Cardiac fibroblast (primary cell): ENCODE measurements at places on chromosomes 3 and 15.

GRCh38 chr3:52856666-52857065, 21.8 kb upstream of the MUSTN1 start:
- DNase-seq: no peak

DNA sequence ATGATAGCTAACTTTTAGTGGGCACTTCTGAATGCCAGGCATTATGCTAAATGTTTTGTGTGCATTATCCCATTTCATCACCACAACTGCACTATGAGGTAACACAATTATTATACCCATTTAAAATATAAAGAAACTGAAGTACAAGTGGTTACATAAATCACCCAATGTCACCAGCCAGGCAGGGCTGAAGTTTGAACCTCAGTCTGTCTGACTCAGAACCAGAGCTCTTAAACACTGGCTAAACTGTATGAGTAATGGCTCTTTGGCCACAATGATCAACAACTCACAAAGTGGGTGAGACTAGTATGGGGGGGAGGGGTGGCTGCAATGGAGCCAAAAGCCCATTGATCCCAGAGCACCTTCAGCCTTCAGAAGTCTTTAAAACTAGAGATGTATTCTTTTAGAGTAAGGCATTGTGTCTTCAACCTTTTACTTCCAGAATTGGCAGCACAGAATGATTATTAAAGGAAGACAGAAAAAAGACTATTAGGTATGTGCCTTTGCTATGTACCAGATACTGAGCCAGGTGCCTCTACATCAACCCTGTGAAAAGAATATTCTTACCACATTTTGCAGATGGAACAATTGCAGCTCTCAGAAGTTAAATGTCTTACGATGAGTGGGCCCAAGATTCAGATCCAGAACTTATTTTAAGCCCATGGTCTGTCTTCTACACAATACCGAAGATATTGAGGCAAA, 166.9 kb downstream of the UACA start:
- peak; percentile 92 for DNase-seq

GRCh38 chr3:99753268-99753975, 64.2 kb upstream of the CMSS1 start:
- peak; percentile 91 for DNase-seq

DNA sequence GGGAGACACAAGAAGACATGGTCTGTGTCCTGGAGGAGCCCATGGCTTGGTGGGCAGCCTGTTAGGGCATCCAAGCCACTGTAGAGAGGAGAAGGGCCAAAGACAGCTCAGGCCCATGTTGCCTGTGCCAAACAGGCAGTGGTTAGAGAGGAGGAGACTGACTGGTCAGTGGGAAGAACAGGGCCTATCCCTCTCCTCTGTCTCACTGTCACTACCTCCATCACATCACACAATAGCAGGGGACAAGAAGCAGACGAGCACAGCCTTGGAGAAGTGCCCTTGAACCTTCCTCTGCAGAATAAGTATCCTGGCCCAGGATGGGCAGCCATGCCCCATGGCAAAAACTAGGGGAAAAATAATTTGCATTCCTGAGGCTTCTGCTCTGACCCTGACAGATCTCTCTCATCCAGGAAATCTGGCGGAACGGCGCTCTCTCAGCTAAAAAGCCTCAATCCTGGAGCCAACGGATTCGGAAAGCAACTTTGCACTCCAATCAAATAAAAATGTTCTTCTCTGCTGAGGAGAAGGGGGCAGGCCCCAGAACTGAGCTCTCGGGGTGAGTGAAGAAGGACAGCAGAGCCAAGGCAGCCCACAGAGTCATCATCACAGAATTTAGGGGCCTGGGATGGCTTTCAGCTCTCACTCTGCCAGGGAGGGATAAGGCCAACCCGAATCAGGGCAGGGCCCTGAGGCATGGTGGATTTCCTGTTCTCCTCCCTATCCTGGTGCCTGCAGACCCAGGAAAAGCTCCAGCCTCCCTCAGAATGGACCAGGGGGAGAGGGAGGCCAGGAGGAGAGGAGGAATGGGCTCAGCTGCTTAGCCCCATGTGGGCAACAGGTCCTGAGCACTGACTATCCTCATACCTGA, 1.6 kb downstream of the SHF start:
- DNase-seq: no peak

GRCh38 chr3:29067007-29067406, 213.9 kb upstream of the RBMS3 start:
- DNase-seq: peak; percentile 51

- peak; percentile 66 for DNase-seq
Observed at GRCh38 chr15:92869263-92869940, 30.7 kb upstream of the CHD2 start.

DNA sequence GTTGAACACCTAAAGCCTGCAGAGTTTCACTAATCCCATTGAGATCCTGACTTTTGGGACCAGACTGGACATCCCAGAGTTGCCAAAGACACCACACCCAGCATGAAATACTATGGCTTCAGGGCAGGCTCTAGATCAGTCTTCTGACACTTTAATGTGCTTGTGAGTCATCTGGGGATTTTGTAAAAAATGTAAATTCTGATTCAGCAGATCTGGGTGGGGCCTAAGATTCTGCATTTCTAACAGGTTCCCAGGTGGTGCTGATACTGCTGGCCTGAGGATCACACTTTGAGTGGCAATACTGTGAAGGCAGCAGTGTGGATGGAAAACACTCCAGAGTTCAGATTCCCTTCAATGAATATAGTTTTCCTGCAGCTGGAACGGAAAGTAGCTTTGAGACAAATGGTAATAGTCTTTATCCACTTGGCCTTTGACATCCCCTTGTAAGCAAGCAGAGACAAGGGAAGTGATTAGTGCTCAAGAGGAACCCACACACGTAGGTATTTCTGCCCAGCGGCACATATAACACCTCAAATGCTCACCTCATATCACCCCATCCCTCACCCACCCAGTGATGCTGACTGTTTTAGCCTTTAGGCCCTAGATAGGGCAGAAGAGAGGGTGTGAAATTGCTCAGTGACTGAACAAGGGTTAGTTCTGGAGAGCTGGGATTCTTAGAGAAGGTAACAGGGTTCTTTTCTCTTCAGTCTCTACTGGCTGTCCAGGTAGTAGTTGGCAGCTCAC, 51.5 kb upstream of the GSK3B start:
- peak; percentile 66 for DNase-seq

- peak; percentile 43 for DNase-seq
Observed at GRCh38 chr3:78660957-78661356, 1106.8 kb downstream of the ROBO1 start.

DNA sequence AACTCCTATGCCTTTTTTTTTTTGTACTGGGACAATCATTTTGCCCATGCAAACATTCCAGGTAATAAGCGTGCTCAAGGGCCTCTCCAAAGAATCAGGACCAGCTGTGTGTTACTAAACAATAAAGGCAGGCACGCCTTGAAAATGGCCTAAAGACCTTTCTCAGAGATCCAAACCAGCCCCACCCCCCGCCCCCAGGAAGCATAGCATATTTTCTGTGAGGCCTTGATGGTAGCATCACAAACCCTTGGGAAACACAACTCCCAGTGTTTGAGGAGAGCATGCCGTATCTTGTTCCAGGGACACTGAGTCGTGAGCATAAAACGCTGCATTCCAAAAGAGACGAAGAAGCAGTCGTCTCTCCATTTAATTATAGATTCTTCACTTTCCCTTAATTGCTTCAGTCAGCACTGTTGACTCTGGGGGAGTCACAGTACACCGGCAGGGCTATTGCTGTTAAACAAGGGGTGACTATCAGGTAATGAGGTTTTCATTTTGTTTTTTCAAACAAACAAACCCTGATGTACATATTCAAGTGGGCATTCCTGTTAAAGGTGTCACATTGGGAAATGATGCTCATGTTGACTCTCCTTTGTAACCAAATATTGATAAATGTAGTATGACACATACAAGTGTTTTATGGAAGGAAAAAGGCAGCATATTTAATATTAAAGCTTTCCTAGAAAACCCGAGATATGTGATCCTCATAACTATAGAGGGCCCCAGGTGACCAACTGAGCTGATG, 4.4 kb upstream of the TPM1 start:
- no peak for DNase-seq

DNA sequence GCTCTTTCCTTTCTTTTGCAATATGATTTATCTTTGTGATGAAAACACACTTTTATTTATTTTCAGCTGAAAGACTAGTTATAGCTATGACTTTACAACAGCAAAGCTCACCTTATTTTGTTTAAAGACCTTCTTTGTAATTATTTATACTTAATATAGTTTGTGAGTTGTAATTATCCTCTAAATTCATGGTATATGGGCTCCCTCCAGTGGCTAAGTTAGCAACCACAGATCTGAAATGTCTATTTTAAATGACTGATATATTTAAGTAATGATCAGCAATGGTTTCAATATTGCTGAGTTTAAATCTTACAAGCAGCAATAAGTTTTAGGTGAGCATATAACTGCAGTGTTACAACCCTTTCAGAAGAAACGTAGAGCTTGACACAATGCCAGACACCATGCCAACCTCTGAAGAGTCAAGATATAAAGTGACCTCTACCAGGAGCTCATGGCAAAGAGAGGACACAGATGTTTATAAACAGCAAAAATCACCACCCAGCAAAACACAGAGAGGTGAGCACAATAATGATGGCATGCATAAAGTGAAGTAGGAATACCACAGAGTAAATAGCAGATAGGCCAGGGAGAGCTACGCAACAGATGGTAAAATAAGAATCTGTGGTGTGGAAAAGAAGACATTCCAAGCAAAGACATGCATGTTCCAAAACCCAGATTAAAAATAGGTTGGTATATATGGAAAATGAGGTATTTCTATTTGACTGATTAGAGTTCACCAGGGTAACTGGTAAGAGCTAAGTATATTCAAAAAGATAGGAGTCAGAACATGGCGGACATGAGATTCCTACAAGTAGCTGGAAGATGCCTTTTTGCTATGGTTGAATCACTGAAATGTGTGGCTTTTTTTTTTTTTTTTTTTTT, 143.7 kb upstream of the ZNF385D start:
- peak; percentile 65 for DNase-seq

GRCh38 chr3:60998858-60999257, 252.4 kb downstream of the FHIT start:
- no peak for DNase-seq
